ENCODE measurements at places on chromosomes 2 and 18. TPM values are rescaled to one million over a fixed set of nuclear protein-coding genes. Genes with fewer than 3 reads are reported as not detected.
A peak's percentile ranks its signal among the peaks of the same experiment; 100 is the strongest.

- no peaks in the 10 kb centered on the region for H3K36me3 ChIP-seq
- DNase-seq = peak; percentile 35
- H3K27me3 ChIP-seq = no peaks in the 10 kb centered on the region
- H3K4me1 ChIP-seq = no peaks in the 10 kb centered on the region
- no peak overlapping the region for H3K4me3 ChIP-seq
These were observed 83.3 kb upstream of the ID2 start for GRCh38 chr2:8598295-8599165.

- H3K36me3 ChIP-seq = no peaks in the 10 kb centered on the region
- H3K4me3 ChIP-seq = no peak overlapping the region
- H3K27ac ChIP-seq = no peak overlapping the region
These were observed 176.1 kb downstream of the ZNF521 start for GRCh38 chr18:25175558-25176517.

GRCh38 chr2:72014831-72015230 lies 132.8 kb downstream of the CYP26B1 start:
- H3K36me3 ChIP-seq = no peaks in the 10 kb centered on the region
- DNase-seq = no peak
- H3K27me3 ChIP-seq = no peaks in the 10 kb centered on the region

GRCh38 chr18:80247393-80247841 lies at the start of gene PARD6G:
PARD6G (minus strand) TSS chr18:80247514; CDS start chr18:80247348, 166 bp downstream.
- H3K27ac ChIP-seq = peak within 1 kb of the TSS; percentile 33
- H3K4me3 ChIP-seq = peak within 1 kb of the TSS; percentile 75
- no peaks in the 10 kb centered on the region for H3K36me3 ChIP-seq

DNA sequence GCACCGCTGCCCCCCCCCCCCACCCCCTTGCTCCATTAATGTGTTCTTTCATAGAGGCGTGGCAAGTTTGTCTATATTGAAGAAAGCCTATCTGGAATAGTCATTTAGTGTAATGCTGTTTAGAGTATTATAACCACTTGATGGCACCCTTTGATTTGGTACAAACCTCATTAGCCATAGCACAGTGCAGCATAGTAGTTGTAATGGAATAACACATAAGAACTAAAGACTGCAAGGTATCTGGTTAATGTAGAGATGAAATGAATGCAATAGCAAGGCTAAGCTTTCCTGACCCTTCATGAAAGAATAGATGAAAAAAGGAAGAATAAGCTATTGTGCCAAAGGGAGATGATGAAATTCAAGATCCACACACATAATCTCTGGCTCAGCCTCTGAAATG lies 81.9 kb downstream of the EHBP1 start:
- DNase-seq = no peak
- H3K4me3 ChIP-seq = no peak overlapping the region
- H3K4me1 ChIP-seq = peaks cover 12% of the 10 kb centered on the region
- H3K36me3 ChIP-seq = no peaks in the 10 kb centered on the region
- H3K27ac ChIP-seq = no peak overlapping the region
- H3K27me3 ChIP-seq = no peaks in the 10 kb centered on the region

DNA sequence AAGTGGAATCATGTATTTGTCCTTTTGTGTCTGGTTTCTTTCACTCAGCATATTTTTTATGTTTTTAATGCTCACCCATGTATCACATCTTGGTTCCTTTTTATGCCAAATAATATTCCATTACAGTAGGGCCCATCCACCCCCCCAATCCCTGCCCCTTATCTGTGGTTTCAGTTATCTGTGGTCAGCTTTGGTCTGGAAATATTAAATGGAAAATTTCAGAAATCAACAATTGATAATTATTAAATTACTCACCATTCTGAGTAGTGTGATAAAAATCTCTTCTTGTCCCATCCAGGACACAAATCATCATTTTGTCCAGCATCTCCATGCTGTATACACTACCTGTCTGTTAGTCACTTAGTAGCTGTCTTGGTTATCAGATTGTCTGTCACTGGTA lies 66.7 kb downstream of the BIRC6 start:
- no peak for DNase-seq
- H3K4me3 ChIP-seq = no peak overlapping the region
- H3K27ac ChIP-seq = no peak overlapping the region
- peaks cover 3% of the 10 kb centered on the region for H3K36me3 ChIP-seq

The DUSP2 gene
- 25.1 TPM for total RNA-seq

The TXNDC2 gene
- total RNA-seq = not detected

The CHMP1B gene
- total RNA-seq = 54.6 TPM
